ENCODE measurements at places on chromosomes 16 and 17.

DNA sequence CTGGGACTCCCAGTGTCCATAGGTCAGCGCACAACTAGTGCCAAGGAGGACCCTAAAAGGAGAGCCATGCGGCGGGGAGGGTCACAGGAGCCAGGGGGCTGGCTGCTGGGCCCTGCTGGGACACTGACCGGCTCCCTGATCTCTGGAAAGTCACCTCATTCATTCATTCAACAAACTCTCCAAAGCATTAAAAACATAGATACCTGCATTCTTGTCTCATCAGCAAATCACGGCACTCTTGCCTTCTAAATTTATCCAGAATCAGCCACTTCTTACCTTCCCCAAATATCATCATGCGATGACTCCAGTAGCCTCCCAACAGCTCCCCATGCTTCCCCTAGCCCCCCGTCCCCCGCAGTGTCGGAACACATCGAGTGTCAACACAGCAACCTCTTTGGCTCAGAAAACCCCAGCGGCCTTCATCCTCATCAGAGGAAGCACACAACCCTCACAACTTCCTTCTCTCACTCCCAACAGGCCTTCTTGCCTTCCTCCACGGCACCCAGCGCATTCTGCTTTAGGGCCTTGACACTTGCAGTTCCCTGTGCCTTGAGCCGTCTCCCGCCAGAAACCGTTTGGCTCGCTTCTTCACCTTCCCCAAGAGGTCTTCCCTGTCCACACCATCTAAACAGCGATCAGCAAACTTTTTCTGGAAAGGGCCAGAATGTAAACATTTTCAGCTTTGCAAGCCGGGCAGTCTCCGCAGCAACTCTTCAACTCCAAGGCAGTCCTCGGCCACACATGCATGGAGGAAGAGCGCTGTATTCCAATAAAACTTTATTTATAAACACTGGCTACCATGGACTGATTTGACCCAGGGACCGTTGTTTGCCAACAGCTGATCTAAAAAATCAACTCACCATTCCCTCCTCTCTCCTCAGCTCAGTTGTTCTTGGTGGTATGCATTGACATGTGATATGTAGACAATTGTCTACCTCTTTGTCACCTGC lies 119.5 kb upstream of the TNRC6C start:
- DNase-seq, result no peak

GRCh38 chr16:73209190-73209589 lies 161.3 kb upstream of the ZFHX3 start:
- no peak for DNase-seq

- no peak for DNase-seq
Observed at GRCh38 chr16:29645694-29646187, 17.3 kb upstream of the SPN start.

DNA sequence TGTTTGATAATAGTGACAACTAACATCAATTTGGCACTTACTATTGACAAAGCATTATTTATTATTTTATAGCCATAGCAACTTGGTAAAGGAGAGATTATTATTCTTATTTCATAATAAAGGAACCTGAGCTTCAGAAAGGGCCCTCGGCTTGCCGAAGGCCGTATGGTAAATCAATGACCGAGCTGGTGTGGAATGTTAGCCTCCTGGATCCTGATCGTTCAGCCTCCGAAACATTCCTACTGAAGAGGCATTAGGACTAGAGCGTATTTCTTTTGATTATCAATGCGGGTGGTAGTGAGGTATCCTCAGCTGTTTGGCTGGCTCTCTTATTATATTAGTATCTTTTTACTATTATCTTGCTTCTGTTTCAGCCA lies 199.3 kb upstream of the TBX2 start:
- DNase-seq, result no peak

DNA sequence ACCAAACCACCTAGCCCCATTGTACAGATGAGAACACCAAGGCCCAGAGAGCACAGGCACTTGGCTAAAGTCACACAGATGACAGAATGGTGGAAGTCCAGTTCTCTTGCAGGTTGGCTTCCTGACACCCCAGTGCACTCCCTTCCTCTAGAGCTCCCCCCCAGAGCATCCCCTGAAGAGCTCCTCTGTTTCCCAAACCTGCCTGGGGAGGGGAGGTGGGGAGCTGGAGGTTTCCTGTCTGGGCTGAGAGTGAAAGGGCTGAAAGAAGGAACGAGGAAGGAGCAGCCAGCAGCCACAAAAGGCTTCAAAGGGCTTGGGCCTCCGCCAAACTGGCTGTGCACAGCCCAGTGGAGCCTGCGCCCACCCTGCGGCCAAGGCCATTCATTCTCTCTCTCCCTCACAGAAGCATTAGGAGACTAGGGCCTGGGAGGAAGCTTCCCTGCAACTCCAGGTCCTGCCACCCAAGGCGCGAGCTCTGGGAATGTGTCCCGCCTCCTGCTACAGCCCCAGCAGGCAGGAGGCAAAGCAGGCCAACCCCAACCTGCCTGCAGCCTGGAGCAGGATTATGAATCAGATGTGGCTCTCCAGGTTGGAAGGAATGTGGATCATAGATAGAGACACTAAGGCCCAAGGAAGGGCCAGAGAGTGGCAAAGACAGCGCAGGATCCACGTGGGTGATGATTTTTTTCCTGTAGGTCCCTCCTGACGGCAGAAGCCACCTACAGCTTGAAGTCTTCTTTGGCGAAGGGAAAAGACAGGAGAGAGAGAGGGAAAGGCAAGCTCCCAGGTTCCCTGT lies 913 bp downstream of the SLC13A5 start:
- DNase-seq, result no peak

- no peak for DNase-seq
Observed at GRCh38 chr17:79176792-79177601, 102.4 kb downstream of the ENGASE start.

- DNase-seq, result no peak
Observed at GRCh38 chr17:38350035-38350434, 1.6 kb upstream of the SOCS7 start.

GRCh38 chr16:67184995-67185650 lies 1.4 kb upstream of the MATCAP1 start:
- peak; percentile 61 for DNase-seq

DNA sequence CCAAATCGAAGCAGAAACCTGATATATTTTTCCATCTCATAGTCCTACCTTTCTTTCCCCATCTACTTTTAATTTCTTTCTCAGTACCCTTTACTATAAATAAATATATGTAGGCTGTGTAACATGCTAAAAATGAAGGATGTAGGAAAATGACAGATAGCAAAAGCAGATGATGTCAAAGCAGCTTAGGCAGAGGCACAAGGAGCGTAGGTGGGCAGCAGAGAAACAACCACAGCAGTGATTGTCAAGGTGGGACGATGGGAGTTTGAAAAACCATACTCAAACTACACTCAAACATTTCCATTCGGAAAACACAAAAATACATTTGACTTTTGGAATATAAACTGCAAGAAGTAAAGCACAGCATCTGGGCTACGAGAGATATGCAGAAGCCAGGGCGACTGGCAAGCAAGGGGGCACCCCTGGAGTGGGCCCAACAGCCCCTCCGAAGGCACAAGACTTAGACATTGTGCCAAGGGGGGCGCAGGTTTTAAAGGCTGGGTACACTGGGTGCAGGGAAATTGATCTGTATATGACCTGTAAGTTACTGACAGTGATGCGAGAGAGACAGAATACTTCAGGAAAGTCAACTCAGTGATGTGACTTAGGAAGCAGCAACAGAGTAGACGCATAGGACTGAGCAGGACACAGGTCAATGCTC lies 31.1 kb downstream of the SNN start:
- DNase-seq, result no peak

DNA sequence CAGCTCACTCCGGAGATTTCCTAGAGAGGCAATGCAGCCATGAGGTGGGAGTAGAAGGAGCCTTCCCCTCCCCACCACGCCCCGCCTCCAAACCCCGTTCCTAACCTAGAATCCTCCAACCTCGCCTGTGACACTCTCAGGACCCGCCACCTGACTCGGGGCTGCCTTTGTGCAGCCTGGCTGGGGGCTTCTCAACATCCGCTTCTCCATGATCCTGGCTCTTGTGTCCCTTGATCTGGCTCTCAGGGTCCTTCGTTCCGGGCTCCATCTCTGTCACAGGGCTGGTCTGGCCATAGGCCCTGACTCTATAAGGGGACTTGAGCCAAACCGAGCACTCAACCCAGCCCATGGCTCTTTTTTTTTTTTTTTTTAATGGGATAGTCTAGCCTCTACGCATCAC lies 24.3 kb downstream of the CDRT15 start:
- DNase-seq, result no peak

DNA sequence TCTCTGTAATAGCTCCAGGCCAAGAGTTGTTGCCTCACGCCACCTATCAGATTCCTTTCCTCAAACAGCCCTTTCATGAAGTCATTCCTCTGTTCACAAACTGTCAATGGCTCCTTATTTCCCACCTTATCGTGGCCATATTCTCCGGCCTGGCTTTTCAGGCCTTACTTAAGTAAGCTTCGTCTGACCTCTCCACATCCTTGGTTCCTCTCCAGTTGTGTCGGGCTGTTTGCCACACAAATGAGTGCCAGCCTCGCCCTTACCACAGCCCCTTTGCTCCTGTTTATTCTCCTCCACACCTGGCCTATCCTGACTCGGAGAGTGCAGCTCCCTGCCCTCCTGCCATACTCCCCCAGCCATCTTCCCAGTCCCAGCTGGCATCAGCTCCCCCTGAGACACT lies 2.0 kb downstream of the TP53I13 start:
- DNase-seq, result no peak

GRCh38 chr16:65118871-65119270 lies 3.0 kb downstream of the CDH11 start:
- no peak for DNase-seq

- DNase-seq, result no peak
Observed at GRCh38 chr16:53734908-53735307, 31.0 kb downstream of the FTO start.

GRCh38 chr16:3924763-3925162 lies 44.2 kb upstream of the CREBBP start:
- no peak for DNase-seq

GRCh38 chr17:33266611-33267010 lies 26.5 kb downstream of the ASIC2 start:
- no peak for DNase-seq

GRCh38 chr16:31498493-31498892 lies 9.7 kb downstream of the RUSF1 start:
- no peak for DNase-seq

DNA sequence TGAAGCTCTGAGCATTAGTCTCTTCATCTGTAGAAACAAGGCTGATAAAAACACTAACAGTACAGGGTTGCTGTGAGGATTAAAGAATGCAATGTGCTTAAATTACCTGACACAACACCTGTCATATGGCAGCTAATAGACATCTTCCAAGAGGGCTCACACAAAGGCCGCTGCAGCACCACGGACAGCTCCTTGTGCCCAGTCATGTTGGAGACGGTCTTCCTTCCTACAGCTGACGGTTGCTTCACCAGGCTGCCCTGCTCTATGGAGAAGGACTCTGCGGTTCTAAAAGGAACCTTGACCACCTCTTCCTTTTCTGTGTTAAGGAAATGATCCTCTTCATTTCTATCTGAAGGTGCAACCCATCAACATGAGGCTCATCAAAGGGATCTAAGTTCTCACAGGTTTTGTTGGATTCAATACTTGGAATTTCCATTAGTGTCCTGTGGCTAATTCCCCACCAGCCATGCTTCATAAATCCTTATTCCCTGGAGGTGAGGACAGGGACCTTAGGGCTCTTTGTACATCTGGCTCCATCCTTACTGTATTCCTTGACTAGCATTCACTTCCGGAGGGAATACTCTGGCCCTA lies 138.9 kb upstream of the CES5A start:
- DNase-seq, result no peak

DNA sequence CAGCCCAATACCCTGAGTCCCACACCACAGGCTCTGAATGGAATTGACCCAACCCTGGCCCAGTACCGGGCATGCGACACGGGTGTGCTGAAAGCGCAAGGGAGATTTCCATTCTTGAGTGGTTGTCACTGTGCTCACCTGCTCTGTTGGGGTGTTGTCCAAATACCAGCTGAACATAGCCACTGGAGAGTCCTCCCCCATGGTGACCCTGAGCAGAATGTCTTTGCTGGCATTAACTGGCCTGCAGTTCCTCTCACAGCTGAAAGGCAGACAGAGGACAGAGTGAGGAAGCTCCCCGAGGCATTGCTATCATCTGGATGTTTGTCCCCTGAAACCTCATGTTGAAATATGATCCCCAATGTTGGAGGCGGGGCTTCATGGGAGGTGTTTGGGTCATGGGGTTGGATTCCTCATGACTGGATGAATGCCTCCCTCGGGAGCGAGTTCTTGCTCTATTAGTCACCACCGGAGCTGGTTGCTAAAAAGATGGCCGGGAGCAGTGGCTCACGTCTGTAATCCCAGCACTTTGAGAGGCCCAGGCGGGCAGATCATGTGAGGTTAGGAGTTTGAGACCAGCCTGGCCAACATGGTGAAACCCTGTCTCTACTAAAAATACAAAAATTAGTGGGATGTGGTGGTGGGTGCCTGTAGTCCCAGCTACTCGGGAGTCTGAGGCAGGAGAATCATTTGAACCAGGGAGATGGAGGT lies 57.3 kb upstream of the BCO1 start:
- DNase-seq, result no peak

- DNase-seq, result no peak
Observed at GRCh38 chr16:59993101-59993500, 1259.0 kb upstream of the GOT2 start.

GRCh38 chr17:78118801-78119241 lies 9.7 kb downstream of the TMC6 start:
- DNase-seq, result no peak

- peak; percentile 73 for DNase-seq
Observed at GRCh38 chr17:38349097-38349730, 2.4 kb upstream of the SOCS7 start.

DNA sequence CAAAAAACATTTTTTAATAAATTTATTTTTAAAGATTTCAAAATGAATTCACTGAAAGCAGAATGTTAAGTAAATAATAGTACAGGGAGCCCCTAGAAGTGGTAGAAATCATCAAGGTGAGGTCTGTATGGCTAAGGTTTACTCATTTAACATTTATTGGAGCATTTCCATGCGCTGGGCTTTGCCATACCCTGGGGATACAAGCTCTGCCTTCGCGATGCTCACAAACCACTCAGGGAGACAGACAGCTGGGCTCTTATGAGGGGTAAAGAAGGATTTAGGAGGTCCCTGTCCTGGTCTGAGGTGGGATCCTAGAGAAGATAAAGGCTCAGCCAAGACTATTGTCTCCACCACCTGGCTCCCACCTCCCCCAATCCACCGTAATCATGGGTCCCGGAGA lies 11.3 kb upstream of the LPCAT2 start:
- DNase-seq, result no peak
